Fibroblast of mammary gland (primary cell): ENCODE measurements at places on chromosomes 3 and 15.

GRCh38 chr15:66231394-66232266 is 21.9 kb downstream of the MEGF11 start:
- DNase-seq: peak; percentile 50

- DNase-seq: peak; percentile 35
These were observed 612 bp upstream of the TBL1XR1 start for GRCh38 chr3:177197727-177198460.

- no peak for DNase-seq
These were observed 43.6 kb upstream of the PIAS1 start for GRCh38 chr15:68010361-68011153.

GRCh38 chr15:62141643-62142588 is 23.2 kb downstream of the C2CD4B start:
- DNase-seq: no peak

GRCh38 chr3:117873249-117873600 is 1161.4 kb downstream of the IGSF11 start:
- DNase-seq: no peak
